ENCODE measurements at places on chromosomes 7 and 10.

DNA sequence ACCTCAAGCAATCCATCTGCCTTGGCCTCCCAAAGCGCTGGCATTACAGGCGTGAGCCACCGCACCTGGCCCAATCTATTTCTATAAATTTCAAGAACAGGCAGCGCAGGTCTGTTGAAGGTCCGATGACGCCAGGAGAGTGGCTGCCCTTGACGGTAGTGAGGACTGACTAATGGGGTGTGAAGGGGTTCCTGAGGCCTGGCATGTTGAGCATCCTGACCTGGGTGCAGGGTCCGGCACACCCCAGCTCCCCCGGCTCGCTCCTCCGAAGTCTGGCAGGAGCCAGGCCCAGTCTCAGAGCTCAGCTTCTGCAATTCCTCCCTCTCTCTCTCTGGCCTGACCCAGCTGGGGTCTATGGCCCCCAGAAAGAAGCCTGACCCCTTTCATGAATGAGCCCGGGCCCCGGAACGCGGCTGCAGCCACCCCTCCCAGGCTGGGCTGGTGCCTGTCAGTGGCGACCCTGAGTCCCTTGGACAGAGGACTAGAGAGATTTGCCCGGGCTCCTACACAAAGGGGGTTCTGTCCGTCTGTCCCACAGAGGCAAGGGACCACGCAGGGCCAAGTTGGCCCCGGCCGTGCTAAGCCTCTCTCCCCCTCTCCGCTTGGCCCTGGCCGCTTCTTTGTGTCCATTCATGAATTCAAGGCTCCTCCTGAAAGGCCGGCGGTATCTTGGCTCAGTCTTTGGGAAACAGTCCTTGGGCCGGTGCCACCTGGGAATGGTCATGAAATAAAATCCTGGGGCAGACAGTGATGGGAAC, 18.8 kb downstream of the MMD2 start:
- no peak for DNase-seq

- DNase-seq: no peak
Measured at GRCh38 chr10:61211468-61211867, 241.7 kb downstream of the TMEM26 start.

DNA sequence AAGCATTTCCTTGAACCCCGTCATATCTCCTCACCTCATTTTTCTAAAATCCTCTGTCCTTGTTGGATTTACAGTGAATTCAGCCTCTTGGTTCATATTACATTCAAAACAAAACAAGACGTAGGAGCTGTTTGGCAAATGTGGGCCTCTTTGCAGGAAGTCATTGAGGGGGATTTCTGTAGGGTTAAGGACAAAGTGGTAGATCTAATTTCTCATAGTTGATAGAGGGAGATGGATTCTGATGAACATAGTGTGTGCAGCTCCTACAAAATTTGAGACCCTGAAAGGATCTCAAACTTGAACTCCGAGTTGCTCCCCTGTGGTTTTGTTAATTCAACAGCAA, 682 bp downstream of the TBXAS1 start:
- DNase-seq: no peak

DNA sequence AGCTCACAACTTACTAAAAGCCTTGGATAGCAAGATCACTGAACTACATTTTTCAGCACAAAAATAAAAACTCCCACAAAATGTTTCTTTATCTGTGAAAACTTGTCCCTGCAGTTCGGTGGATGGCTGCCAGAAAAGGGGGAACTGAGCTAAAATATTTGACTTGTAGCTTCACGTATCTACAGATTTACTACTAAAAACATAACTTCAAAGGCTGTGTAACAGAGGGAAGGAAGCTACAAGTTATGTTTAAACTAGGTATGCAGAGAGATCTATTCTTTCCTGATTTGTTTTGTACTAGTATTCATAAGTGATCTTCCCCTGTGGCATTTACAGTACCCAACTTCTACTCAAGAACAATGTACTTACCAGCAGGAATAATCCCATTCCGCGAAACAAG, 25.1 kb downstream of the SGCE start:
- DNase-seq: no peak

GRCh38 chr10:87837445-87837844, 19.4 kb upstream of the ATAD1 start:
- DNase-seq: no peak

- no peak for DNase-seq
Measured at GRCh38 chr10:48299066-48299465, 7.4 kb upstream of the MAPK8 start.

- no peak for DNase-seq
Measured at GRCh38 chr10:8873310-8873709, 818.8 kb downstream of the GATA3 start.

GRCh38 chr10:110279407-110279986, 25.2 kb downstream of the SMNDC1 start:
- DNase-seq: no peak

DNA sequence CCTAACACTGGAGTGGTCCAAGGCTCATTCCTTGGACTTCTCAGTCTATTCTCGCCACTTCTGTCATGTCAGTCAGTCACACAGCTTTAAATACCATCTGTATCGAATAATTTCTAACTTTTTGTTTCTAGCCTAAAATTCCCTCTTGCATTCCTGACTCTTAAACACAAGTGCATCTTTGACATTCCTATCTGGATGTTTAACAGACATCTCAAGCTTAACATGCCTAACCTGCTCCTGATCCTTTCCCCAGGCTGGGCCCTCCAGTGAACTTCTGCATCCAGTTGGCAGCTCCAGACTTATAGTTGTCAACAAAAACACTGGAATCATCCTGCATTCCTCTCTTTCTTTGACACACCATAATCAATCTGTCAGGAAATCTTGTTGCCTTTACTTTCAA, 4.5 kb upstream of the ABCB4 start:
- DNase-seq: no peak

DNA sequence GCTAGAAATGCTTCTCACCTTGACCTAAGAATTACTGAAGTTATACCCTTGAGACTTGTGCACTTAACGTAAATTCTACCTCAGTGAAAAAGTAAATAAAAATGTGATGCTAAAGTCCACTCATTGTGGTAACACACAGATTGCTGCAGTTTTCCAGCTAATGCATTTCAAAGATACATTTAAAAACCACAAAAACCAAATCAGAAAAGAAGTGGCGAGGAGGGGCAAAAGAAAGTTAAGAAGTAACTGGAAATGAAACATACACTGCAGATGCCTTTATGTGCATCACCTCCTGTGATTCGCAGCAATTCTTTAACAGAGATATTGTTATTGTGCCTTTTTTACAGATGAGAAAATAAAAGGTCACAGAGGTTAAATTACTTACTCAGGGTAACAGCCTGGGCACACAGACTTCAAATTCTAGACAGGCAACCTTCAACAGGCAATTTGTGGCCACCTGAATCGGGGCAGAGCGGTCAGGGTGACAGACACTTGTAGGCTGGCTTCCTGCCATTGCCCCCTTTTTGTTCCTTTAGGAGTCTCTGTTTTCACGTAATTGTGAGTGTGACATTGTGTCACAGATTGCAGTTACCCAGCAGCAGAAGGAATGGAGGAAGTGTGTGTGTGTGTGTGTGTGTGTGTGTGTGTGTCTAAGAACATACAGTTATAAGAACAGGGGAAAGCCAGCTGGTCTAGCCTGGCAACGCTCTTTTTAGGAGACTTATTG, 1.9 kb downstream of the WIPF3 start:
- no peak for DNase-seq

DNA sequence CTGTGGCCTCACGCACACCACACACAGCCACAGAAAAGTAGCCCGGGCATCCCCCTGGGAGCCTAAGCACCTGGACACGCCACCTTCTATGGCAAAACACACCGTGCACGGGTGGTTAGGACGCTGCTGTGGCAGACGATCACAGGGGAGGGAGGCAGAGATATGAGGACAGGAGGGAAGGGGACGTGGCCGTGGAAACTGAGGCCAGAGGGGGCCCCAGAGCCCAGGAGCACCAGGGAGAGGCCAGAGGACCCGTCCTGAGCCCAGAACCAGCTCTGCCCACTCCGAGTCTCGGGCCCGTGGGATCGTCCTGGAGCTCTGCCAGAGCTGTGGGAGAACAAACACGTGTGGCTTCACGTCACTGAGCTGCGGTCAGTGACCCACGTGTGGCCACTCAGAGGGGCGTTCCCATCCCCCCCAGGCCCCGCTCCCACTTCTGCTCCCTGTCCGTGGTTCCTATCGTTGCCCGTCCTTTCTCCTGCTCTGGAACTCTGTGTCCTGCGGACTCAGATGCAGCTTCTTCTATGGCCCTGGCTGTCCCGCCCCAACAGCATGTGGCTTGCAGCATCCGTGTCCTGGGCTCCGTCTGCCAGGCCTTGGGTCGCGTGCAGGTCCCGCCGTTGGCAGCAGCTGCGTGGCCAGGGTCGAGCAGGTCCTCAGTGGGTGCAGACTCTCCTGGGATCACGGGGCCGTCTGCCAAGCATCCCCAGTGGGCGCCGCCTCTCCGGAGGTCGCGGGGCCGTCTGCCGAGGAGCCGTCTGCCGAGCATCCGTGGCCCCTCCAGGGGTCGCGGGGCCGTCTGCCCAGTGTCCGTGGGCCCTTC, 31.0 kb downstream of the GET4 start:
- DNase-seq: no peak

GRCh38 chr10:16949816-16950215, 132.6 kb upstream of the RSU1 start:
- no peak for DNase-seq

DNA sequence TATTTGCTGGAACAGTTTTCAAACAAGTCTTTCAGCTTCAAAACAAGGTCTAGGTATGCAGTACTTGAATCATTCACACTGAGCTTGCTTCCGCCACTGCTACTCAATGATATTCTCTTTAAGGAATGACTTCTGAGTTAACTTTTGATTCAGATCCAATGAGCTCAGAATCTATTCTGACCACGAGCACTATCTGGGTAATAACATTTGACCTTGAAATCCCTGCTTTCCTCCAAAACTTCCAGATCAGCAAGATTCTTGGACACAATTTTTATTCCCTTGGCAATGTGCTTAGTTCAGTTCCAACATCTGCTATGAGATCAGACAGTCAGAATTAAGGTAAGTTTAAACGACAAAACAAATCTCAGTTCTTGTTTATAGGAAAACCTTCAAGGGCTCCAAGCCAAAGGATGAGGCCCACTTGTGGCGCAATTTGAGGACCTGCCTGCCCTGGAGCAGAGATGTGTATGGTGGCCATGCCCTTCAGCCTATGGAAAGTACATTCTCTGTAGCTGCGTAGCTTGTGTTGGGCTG, 87.2 kb downstream of the RNF216 start:
- no peak for DNase-seq

DNA sequence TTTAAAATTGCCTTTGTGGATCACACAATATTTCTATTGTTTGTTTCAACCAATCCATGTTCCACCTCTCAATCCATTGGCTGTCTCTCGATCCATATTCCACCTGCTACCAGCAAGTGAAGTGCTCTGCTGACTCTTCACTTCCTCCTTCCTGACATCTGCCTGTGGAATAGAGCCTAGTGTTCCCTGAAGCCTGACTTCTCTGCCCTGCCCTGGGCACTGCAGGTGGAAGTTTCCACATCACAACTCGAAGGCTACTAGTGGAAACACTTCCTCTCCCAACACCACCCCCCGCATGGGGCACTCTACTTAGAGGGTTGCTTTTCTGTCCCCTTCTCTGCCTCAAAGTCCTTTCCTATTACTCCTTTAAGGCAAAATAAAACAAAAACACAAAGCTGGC, 563.8 kb upstream of the IGFBP3 start:
- DNase-seq: no peak

GRCh38 chr10:4765428-4765827, 60.6 kb upstream of the AKR1E2 start:
- no peak for DNase-seq

GRCh38 chr7:144006029-144006691, 6.0 kb downstream of the OR6B1 start:
- no peak for DNase-seq

GRCh38 chr7:93185303-93186027, 37.3 kb upstream of the SAMD9L start:
- DNase-seq: no peak

DNA sequence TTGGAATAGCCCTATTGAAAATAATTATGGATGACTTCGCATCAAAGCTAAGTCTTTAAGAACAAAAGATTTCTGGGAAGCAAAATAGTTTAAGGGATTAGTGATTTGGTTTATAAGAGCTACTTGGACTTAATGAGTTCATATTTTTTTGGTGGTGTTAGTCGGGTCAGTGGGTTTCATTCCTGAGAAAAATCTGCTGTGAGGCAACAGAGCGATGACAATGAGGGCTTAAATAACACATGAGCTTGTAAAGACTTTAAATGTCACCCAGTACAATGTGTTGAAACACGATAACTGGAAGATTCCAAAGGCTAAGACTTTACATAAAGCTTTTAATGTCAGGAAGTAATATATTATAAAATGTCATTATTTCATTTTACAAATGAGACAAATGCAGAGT, 178.8 kb downstream of the ARL4A start:
- no peak for DNase-seq

DNA sequence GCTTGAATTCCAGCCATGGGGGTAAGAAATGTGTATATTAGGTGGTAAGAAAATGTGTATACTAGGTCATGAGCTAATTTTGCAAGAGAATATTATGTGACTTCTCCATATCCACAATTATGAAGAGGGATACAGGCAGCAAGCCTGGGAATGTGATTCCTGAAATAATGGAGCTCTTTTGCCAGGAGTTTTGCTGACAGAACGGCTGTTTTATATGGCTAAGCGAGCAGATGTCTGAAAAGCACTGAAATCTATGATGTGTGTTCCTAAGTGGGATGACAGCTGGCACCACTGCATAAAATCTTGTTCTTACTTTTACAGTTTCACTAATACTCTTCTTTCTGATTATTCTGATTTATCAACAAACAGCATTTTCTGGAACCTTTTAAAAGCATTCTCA, 386.0 kb upstream of the HPS1 start:
- no peak for DNase-seq

- DNase-seq: no peak
Measured at GRCh38 chr7:66467887-66468286, 160.8 kb upstream of the KCTD7 start.

DNA sequence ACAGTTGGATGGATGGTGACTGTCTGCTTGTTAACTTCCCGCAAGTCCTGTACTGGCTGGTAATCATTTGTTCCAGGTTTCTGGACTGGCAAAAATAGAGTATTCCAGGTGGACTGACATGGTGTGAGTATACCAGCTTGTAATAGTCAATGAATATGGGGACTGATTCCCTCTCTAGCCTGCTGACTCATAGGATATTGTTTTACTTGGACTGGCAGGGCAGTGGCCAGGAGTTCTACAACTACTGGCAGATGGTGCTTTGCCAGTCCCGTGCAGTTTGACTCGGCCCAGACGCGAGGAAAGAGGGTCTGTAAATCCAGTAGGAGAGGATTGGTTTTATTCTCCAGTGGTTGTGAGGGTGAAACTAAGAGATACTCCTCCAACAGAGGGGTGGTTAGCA, 78.0 kb downstream of the PRR15 start:
- DNase-seq: no peak

GRCh38 chr7:47596502-47597202, 14.7 kb upstream of the TNS3 start:
- no peak for DNase-seq

- DNase-seq: no peak
Measured at GRCh38 chr10:89332123-89332633, 4.4 kb downstream of the IFIT3 start.

GRCh38 chr10:73647875-73648651, 6.8 kb upstream of the MYOZ1 start:
- no peak for DNase-seq
